ENCODE measurements at places on chromosomes 4 and X.

DNA sequence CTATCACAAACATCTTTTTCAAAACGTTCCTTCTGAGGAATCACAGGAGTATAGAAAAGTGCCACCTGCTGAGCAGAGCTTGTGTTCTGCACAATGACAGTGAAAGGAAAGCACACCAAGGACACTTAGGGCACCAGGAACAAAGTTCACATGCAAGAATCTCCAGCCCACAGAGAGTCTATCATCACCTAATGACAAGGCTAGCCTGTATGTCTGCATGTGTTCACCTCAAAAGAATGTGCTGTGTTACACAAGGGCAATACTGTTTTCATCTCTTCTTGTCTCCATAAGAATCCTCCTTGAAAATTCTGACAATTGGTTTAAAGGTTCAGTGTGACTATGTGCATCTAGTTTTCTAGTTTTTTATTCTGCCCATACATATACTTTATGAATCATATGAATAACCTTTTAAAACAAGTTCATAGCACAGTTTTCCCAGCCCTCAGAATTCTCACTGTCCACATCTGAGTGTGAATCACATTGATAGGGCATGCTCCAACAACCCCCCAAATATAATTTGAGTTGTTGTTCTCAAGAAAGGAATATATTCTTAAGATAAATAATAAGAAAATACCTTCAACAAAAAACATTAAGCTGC, 118.0 kb downstream of the PWWP3B start:
- DNase-seq: no peak

GRCh38 chr4:73929278-73929677, 52.5 kb downstream of the PF4 start:
- DNase-seq: no peak

DNA sequence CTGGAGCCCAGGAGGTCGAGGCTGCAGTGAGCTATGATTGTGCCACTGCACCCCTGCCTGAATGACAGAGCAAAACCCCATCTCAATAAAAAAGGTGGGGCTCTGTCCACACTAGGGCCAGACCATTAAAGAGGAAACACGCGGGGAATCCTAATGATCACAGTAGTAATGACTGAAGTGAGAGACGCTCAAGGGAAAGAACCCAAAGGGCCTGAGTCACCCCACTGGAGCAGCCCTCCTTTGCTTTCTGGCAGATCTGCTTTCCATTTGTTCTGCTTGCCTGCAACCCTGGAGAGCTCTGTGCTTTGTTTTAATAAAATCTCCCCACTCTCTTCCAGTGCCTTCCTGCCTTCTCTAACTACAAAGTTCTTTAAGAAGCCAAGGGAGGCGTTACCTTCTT, 5.0 kb downstream of the TFDP3 start:
- no peak for DNase-seq

- no peak for DNase-seq
Observed at GRCh38 chr4:84916227-84916626, 50.3 kb downstream of the WDFY3 start.

DNA sequence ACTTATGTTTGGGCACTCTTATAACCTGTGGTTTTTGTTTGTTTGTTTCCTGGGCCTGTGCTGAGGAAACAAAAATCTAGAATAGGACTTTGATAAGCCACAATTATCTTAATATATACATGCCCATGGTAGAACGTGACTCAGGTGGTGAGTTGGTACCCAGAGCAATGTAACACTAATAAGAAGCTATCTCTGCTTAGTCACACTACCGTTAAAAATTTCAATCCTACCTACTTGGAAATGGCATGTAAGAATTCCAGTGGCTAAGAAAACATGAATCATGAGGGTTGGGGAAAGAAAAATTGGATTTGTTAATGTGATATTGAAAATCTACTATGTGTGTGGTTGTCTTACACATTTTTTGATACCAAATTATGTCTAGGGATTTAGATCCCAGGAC, 30.5 kb upstream of the ADGRG2 start:
- no peak for DNase-seq

DNA sequence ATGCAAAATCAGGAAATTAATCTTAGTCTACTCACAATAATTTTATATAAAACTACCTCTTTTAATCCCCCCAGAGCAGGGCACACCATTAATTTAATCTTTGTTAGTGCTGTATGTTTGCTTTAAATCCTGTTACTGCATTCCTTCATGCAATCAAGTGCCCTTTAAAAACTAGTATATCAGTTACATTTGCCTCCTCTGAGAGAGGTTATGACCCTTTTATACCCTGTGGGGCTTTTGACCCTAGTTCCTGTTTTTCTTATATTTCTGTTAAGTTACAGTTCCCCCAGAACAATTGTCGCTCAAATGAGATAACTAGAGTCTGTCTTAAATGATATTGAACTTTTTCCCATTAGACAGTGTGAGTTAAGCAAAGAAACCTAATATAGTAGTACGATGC, 46.2 kb downstream of the GPC4 start:
- no peak for DNase-seq
